ENCODE measurements at places on chromosomes 1 and 21. TPM values are rescaled to one million over a fixed set of nuclear protein-coding genes. Genes with fewer than 3 reads are reported as not detected.

Gene ADCY10
- 0.17 TPM for total RNA-seq

Gene TRPM2
- total RNA-seq, result 14.0 TPM

Gene ETV3L
- not detected for total RNA-seq

Gene KCNJ9
- not detected for total RNA-seq

Gene LRRC71
- not detected for total RNA-seq

Gene SH3GLB1
- total RNA-seq, result 41.8 TPM

Gene RPE65
- total RNA-seq, result not detected

Gene DMRTA2
- total RNA-seq, result under 0.01 TPM

Gene CXADR
- 8.6 TPM for total RNA-seq
